PC-3 (cell line): ENCODE measurements at places on chromosomes 7 and 10. TPM values are rescaled to one million over a fixed set of nuclear protein-coding genes. Genes with fewer than 3 reads are reported as not detected.

DNA sequence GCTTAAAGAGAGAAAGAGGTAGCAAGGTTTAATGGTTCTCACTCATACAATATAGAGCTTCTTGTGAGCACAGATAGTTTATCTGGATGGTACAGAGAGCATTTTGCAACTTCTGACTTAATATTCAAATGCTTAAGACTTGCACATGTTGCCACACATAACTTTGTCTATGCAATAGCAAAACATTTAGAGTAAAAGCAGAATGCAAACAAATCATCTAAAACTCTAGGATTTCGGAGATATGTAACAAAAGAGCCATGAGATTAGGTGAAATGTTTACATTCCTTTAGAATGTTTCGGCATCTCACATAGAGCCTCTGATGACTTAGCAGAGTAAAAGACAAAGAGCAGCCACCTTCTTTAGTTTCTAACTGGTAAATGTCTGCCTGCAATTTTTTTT is 717.1 kb upstream of the LRRN3 start:
- H3K27me3 ChIP-seq: no peaks in the 10 kb centered on the region
- no peak overlapping the region for H3K4me3 ChIP-seq
- no peaks in the 10 kb centered on the region for H3K4me1 ChIP-seq
- no peaks in the 10 kb centered on the region for H3K36me3 ChIP-seq
- no peak overlapping the region for H3K27ac ChIP-seq

DNA sequence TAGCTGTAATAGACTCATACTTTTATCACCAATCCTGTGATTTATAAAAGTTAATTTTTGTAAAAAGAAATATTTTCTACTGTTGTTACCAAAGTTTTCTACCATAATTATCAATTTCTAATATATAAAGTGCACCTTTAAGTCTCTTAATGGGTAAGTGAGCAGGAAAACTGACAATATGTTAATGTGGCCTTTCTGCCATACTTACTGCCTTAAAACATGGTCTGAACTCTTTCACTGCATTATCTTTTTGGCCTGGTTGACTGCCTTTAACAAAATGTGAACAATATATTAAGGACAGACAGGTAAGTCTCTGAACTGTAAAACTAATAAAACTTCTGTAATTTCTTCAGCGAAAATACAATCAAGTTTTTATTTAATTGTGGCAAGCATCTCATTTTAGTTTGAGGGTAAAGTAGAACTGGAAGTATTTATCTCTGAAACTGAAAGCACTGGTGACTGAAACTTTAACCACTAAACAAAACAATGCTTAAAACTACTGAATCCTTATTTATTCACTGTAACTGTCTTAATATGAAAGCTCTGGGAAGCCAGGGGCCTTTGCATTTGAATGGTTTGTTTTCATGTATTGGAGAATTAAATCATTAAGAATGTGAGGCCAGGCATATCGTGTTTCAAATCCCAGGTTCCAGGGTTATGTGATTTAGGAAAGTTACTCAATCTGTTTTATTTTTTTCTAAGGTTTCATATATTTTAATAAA is 948.8 kb upstream of the POT1 start:
- H3K27ac ChIP-seq: no peak overlapping the region
- no peaks in the 10 kb centered on the region for H3K4me1 ChIP-seq
- no peaks in the 10 kb centered on the region for H3K36me3 ChIP-seq
- no peaks in the 10 kb centered on the region for H3K27me3 ChIP-seq
- no peak overlapping the region for H3K4me3 ChIP-seq

- peaks cover 19% of the 10 kb centered on the region; the same call in 1 of the 2 replicates for H3K27me3 ChIP-seq
- no peak overlapping the region for H3K4me3 ChIP-seq
- peak; percentile 26 for DNase-seq
- no peak overlapping the region for H3K27ac ChIP-seq
- H3K36me3 ChIP-seq: no peaks in the 10 kb centered on the region
These were observed 8.4 kb upstream of the GBX1 start for GRCh38 chr7:151175793-151176311.

- no peak for DNase-seq
- H3K36me3 ChIP-seq: no peaks in the 10 kb centered on the region
- H3K27ac ChIP-seq: no peak overlapping the region
- H3K27me3 ChIP-seq: no peaks in the 10 kb centered on the region
These were observed 80.2 kb downstream of the HTR7 start for GRCh38 chr10:90777621-90778020.

DNA sequence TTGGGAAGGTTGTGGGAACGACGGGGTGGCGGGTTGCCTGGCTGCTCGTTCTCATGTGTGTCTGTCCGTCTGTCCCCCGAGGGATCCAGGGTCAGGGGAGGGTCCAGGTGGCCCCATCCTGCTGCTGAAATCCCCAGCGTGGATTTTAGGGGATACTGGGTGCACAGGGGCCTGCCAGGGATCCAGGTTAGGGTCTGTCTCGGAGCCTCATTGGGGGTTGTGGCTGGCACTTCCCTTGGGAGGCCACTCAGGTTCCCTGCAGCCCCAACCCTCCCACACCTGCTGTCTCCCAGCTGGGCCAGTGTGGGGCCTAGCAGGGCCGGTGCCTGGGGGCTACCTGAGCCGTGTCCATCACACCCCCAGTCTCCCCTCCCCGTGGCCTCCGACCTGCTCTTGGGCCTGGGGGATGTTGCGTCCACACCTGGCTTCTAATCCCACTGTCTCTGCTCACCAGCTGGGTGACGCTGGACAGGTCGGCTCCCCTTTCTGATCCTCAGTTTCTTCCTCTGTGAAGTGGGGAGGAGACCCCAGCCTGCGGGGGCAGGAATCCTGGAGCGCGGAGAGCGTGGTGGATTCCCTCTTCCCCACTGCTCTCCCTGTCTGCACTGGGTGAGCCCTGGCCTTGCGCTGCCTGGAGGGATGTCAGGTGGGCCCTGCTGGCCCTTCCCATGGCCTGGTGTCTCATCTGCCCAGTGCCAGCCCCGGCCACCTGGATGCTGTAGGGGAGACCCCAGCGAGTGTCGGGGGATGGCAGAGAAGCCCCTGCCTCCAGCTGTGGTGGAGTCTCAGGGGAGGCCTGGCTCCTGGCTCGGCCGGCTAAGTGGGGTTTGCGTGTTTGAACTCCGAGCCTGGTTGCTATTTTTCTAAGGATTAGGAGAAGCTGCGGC is 81.6 kb downstream of the UNCX start:
- no peaks in the 10 kb centered on the region for H3K36me3 ChIP-seq
- no peak for DNase-seq
- H3K27ac ChIP-seq: no peak overlapping the region
- no peaks in the 10 kb centered on the region for H3K27me3 ChIP-seq

DNA sequence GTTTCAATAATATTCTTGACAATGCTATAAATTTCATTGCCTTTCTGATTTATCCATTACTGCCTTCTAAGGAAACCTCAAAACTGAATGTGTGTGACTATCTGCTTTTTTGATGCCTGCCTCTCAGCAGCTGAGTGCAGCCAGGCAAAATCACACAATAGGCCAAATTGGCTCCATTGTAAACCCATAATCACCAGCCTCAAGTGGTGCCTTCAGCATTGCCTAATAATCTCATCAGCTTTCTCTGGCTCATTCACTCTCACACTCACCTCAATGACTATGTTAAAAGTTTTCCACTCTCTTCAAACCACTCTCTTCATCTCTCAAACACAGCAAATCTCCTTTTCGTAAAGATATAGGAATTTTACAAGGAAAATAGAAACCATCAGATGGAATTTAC is 182.5 kb upstream of the COL1A2 start:
- no peaks in the 10 kb centered on the region for H3K4me1 ChIP-seq
- H3K27me3 ChIP-seq: no peaks in the 10 kb centered on the region
- H3K36me3 ChIP-seq: no peaks in the 10 kb centered on the region
- H3K27ac ChIP-seq: no peak overlapping the region

- peak; percentile 76 for DNase-seq
- H3K27ac ChIP-seq: no peak overlapping the region
- H3K27me3 ChIP-seq: no peaks in the 10 kb centered on the region
- no peaks in the 10 kb centered on the region for H3K4me1 ChIP-seq
- H3K4me3 ChIP-seq: no peak overlapping the region
These were observed 8.7 kb upstream of the ASB4 start for GRCh38 chr7:95476904-95477594.

GRCh38 chr10:299969-300368 is 164.7 kb downstream of the ZMYND11 start:
- no peak overlapping the region for H3K4me3 ChIP-seq
- no peak overlapping the region for H3K27ac ChIP-seq
- no peak for DNase-seq

DNA sequence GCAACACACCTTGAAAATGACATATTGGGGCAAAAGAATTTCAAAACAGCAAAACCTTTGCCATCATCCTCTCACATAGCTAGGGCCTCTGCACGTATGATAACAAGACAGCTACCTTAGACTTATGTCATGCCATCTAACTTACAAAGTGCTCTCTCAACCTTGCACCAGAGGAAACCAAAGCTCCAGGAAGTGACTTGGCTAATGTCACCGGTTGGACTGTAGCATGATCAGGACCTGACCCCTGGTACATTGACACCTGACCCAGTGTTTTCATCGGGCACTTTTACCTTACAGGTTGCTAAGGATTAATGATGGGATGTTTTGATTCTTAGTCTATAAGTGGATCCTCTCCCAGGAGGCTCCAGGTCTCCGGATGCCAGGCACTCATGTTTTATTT is 529.8 kb upstream of the GALNT17 start:
- no peak overlapping the region for H3K4me3 ChIP-seq
- H3K36me3 ChIP-seq: no peaks in the 10 kb centered on the region
- DNase-seq: no peak
- H3K27me3 ChIP-seq: no peaks in the 10 kb centered on the region
- H3K27ac ChIP-seq: no peak overlapping the region

DNA sequence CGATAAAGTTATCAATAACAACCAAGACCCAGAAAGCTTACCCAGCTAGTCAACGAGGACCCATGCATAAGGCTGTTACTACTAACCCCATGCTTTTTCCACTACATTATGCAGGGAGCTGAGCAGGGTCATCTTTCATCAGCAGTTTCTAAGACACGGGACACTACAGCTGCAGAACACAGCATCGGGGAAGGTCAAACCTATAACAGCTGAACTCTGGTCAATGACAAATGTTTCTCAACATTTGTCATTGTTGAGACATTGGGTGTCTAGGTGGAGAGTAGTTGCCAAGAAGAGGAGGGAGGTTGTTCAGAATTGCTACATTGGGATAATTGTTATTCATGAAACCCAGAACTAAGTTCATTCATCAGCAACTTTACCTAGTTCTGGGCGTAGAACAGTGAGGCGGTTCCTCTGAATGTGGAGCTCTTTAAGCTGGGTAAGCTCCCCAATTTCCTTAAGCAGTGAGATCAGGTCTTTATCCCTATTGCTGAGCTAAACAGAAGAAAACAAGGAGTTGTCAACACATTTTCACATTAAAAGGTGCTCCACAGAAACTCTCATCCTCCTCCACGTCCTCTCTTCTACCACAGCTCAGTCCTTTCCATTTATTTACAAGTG is 105.6 kb downstream of the ZNF22 start:
- H3K27ac ChIP-seq: no peak overlapping the region
- H3K4me3 ChIP-seq: no peak overlapping the region
- no peaks in the 10 kb centered on the region for H3K36me3 ChIP-seq
- no peaks in the 10 kb centered on the region for H3K4me1 ChIP-seq
- DNase-seq: no peak

GRCh38 chr7:17690030-17690429 is 250.3 kb downstream of the SNX13 start:
- no peaks in the 10 kb centered on the region for H3K27me3 ChIP-seq
- H3K4me1 ChIP-seq: peaks cover 5% of the 10 kb centered on the region
- DNase-seq: peak; percentile 61
- H3K36me3 ChIP-seq: no peaks in the 10 kb centered on the region

- no peak for DNase-seq
- peaks cover 5% of the 10 kb centered on the region; the same call in 1 of the 2 replicates for H3K27me3 ChIP-seq
- H3K4me3 ChIP-seq: no peak within 1 kb of the TSS
These were observed at the start of gene FAM237B for GRCh38 chr7:90320801-90321494. Gene FAM237B (minus strand): TSS chr7:90321304. CDS start chr7:90319748, 1,556 bp downstream.

DNA sequence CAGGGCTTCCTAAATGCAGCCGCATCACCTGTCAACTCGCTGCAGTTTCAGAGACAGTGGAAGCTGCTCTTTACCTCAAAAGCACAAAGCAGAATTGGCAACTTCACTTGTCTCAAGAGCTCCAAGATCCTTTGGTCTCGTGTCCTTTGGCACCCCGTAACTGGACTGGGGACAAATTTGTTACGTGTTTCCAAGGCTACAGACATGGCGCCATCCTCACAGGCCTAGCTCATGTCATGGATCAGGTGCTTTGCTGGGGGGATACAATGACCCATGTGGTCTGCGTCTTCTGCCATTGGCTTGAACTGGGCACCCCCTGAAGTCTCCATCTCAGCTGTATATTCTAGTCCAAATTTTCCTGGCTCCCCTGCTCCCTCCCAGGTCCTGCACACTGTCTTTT is 48.6 kb downstream of the CHST3 start:
- H3K4me3 ChIP-seq: no peak overlapping the region
- no peaks in the 10 kb centered on the region for H3K4me1 ChIP-seq
- no peak overlapping the region for H3K27ac ChIP-seq
- no peaks in the 10 kb centered on the region for H3K36me3 ChIP-seq
- no peak for DNase-seq

GRCh38 chr10:12077580-12078180 is 8.9 kb downstream of the DHTKD1 start:
- H3K27me3 ChIP-seq: no peaks in the 10 kb centered on the region
- DNase-seq: no peak
- H3K36me3 ChIP-seq: no peaks in the 10 kb centered on the region
- no peak overlapping the region for H3K4me3 ChIP-seq
- H3K27ac ChIP-seq: no peak overlapping the region
- H3K4me1 ChIP-seq: peaks cover 12% of the 10 kb centered on the region; the same call in 1 of the 2 replicates

- H3K27ac ChIP-seq: peak overlapping the region; percentile 93
- H3K27me3 ChIP-seq: no peaks in the 10 kb centered on the region
- H3K4me3 ChIP-seq: peak overlapping the region; percentile 39; the same call in 1 of the 2 replicates
- peaks cover 59% of the 10 kb centered on the region for H3K4me1 ChIP-seq
These were observed 136.1 kb downstream of the SEMA3A start for GRCh38 chr7:84058311-84059076.

DNA sequence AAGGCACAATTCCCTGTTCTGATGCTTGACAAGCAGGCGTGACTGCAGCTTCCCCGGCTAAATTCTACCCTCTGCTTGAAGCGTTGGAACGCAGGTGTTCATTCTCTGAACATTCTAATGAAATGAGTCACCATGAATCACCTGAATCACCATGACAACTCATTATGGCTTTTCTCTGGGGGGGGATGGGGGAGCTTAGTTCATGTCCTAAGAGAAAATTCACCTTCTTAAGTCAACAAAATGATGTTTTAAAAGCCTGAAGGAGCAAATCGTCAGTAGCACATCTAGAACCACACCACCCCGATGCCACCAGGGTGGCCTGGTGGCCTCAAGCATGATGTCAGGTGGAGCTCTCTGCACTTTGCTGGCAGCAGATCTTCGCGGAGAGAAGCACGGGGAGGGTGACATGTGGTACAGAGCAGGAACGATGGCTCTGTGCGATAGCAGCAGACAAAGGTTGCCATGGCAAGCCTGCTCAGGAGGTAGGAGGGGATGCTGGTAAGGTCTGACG is 33.7 kb downstream of the DDC start:
- peak; percentile 96 for DNase-seq
- peaks cover 39% of the 10 kb centered on the region for H3K4me1 ChIP-seq
- peak overlapping the region; percentile 99 for H3K27ac ChIP-seq
- no peaks in the 10 kb centered on the region for H3K27me3 ChIP-seq
- no peaks in the 10 kb centered on the region for H3K36me3 ChIP-seq
- H3K4me3 ChIP-seq: peak overlapping the region; percentile 54; the same call in 1 of the 2 replicates

The CALML3 gene
- total RNA-seq: not detected in 2 replicates

The NME8 gene
- not detected in 2 replicates for total RNA-seq

The MBL2 gene
- 0.17 TPM in 1 of 2 replicates, not detected in the other for total RNA-seq

The GHRHR gene
- total RNA-seq: not detected in 2 replicates

The CEP55 gene
- 62.6 and 63.6 TPM in 2 replicates for total RNA-seq

The AHR gene
- total RNA-seq: 62.5 and 72.7 TPM in 2 replicates
